NCI-H510A (cell line): ENCODE measurements at places on chromosomes 13 and 19.

GRCh38 chr13:24161010-24161775, 673 bp downstream of the SPATA13 start:
- DNase-seq: peak; percentile 30

DNA sequence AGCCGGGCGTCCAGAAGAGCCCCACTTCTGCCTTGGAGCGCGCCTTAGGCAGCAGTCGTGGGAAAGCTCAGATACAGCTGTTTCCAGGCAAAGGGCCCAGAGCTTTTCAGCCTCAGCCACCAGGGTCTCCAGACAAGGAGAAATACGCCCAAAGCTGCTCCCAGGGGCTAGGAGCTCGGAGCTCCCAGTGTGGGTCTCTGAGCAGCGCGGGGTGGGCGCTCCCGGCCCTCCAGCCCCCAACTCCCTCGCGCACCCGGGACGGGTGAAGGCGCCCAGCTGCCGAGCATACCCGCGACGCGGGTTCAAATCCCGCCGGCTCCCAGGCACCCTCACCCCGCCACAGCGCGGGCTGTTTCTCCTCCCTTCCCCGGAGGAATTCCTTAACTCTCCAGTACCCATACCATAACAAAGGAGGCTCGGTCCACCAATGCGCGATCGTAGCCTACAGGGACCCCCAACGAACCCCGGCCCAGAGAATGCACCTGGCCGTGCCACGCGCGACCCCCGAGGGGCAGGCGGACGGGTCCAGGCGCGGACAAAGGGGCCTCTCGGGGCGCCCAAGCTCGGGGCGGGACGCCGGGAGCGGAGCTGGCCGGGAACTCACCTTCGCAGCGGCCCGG, 507 bp downstream of the COL4A1 start:
- no peak for DNase-seq

DNA sequence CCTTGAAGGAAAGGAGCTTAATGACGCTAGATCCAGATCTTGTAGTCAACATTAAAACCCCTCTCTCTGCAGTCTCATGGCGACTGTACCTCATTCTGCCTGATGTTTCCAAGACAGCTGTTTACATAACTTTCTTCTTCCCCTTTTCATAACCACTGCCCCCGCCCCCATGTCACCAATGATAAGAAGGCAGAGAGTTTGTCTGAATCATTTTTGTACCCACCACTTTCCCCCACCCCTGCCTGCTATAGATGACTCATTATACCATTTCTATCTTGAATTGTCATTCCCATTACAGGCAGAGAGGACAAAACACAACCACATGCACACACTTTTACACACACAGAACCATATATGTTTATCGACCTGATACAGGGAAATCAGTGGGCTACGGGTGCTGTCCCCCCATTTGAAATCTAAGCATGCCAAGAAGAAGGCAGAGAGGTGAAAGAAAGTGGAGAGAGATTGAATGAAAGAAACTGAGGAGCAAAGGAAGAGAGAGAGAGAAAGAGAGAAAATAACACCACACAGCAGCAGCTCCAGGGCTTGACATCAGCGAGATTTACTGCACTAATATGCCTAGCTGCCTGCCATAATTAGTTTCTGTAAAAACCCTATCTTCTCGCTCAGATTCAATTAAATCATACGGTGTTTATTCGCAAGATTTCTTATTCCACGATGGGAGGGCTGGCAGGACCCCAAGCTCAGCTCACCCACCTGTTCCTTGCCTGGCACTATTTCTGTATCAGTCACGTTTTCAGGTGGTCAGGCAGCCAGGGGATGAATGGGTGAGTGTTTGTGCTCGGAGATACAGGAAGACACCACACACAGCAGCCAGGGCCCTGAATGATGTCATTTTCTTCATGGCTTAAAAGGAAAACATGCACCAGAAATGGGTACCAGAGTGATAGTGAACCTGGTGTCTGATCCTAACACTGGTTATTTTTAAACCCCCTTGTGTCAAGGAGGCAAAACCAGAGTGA, 114.3 kb upstream of the SERP2 start:
- DNase-seq: no peak

GRCh38 chr13:96994017-96994857, at the start of gene OXGR1:
OXGR1 (minus strand) TSS chr13:96994476; CDS start chr13:96987759, 6,717 bp downstream.
- DNase-seq: no peak

GRCh38 chr19:30006207-30006606, 64.2 kb downstream of the URI1 start:
- DNase-seq: no peak

GRCh38 chr13:39201180-39201579, 162.9 kb downstream of the NHLRC3 start:
- DNase-seq: no peak

GRCh38 chr13:66853564-66853963, 376.6 kb downstream of the PCDH9 start:
- no peak for DNase-seq

GRCh38 chr19:17069193-17069592, 6.1 kb downstream of the HAUS8 start:
- no peak for DNase-seq

DNA sequence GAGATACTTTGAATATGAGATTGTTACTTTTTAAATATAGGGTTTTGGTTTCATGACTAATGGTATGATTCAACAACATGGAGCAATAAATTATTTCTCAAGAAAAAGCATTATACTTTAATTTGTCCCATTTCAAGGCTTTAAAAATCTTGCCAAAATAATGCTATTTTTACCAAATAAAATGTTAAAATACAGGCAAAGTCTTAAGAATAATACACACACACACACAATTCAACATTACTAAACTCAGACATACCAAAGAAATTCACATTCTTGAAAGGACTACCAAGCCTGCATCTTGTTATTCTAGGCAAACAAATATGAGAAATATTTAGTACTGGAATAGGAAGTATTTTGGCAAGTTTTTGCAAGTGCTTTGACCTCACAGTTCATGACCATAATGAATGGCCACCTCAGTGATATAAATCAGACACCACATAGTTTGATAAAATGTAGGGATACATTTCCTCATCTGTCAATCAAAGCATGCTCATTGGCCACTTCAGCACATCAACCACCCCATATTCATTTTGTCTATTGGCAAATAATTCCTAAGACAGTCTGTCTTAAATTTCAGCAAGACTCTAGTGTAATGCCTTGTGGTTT, 107.2 kb downstream of the NALCN start:
- DNase-seq: no peak

- no peak for DNase-seq
These were observed 494 bp downstream of the NCLN start for GRCh38 chr19:3186160-3186688.

- no peak for DNase-seq
These were observed 298.1 kb downstream of the FOXO1 start for GRCh38 chr13:40368127-40368891.

DNA sequence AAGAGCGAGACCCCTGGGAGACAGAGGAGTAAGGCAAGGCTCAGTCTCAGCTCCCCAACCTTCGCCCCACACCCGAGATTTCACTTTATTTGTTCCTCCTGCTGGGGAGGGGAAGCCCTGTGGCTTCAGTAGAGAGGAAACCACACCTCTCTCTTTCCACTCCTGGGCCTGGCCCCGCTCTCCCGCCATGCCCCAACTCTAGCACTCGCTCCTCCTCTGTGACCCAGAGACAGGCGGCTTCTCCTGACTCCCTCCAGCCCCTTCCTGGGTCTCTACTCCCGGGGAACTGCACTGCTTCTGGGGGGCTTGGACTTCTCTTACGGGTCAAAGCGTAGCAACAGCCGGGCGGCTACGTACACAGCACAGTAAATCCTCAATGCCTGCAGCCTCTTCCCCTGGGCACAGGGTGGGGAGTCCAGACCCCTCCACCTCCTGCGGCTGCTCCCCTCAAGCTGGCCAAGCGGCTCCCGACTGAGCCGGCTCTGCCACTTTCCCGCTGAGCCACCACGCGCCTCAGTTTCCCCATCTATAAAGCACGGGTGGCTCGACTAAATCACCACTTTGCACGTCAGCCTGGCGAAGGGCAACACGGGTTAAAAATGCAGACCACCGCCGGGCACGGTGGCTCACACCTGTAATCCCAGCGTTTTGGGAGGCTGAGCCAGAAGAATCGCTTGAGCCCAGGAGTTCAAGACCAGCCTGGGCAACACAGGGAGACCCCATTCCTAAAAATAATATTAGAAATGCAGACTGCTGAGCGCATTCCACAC, 1.4 kb downstream of the RNF126 start:
- no peak for DNase-seq

GRCh38 chr13:84025824-84026223, 143.6 kb upstream of the SLITRK1 start:
- no peak for DNase-seq

DNA sequence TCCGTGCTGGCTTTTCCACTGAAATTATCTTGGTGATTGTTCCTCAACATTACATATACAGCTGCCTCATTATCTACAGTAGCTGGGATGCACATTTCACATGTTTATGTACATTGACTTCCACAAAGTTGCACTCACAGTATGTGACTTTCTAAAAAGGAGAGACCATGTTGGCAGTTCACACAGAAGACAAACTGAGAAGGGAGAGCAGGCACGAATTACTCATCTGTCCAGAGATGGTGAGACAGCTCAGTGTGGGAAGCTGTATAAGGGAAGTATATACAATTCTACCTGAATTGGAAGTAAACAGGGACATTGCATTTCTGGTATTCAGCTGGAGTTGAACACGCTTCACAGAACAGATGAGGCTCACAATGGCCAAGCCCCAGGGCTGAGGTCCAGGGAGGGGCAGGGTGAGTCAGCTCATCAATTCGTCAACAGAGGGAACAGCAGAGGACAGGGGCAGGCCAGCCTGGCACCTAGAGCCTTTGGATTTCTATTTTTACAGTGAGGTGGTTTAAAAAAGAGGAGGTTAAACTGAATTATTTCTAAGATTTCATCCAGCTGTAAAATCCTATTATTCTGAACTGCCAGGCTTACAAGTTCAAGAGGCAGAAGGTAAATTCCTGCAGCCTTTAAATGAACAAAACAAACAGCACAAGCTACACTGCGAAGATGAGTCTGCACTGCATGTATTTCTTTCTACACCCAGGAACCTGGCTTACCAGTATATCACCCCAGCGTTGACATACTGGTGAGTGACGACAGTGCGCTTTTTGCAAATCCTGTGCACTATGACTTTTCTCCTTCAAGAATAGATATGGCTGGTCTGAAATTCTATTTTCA, 9.8 kb downstream of the PARP4 start:
- no peak for DNase-seq

DNA sequence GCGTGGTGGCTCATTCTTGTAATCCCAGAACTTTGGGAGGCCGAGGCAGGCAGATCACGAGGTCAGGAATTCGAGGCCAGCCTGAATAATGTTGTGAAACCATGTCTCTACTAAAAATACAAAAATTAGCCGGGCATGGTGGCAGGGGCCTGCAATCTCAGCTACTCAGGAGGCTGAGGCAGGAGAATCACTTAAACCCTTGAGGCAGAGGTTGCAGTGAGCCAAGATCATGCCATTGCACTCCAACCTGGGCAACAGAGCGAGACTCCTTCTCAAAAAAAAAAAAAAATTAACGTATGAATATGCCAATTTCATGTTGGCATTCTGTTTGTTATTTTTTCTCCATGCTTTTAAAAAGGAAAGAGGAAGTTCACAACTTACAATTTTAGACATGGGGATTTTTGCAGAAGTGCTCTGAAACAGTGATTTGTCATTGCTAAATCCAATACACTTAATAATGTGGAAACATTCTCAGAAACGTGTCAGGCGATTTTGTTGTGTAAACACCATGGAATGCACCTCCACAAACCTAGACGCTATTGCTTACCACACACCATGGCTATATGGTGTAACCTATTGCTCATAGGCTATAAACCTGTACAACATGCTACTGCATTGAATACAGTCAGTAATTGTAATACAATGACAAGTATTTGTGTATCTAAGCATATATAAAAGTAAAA, 115.9 kb upstream of the PCDH20 start:
- no peak for DNase-seq

DNA sequence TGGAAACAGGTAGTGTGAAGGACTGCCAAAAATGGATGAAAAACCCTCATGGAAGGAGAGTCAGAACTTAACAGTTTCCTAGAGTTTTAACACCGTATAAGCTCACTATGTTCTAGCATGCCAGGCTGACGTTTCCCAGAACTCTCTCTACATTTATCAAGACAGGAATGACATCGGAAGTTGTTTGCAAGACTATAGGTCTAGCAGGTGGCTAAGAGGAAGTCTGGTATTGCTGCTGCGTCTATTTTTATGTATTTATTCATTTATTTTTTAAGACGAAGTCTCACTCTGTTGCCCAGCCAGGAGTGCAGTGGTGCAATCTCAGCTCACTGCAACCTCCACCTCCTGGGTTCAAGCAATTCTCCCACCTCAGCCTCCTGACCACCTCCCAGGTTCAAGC, 20.5 kb upstream of the ARL11 start:
- no peak for DNase-seq
